ENCODE measurements at places on chromosomes 2 and 18.
A peak's percentile ranks its signal among the peaks of the same experiment; 100 is the strongest.

- DNase-seq, result no peak
These were observed 32.4 kb upstream of the EML4 start for GRCh38 chr2:42136782-42137124.

- DNase-seq, result no peak
These were observed 422.9 kb upstream of the TRIB2 start for GRCh38 chr2:12293874-12294273.

GRCh38 chr2:17800693-17801458 lies 15.4 kb upstream of the MSGN1 start:
- DNase-seq, result no peak

GRCh38 chr2:120204022-120204405 lies 19.2 kb downstream of the TMEM185B start:
- DNase-seq, result no peak

- no peak for DNase-seq
These were observed 678.0 kb downstream of the ARHGAP15 start for GRCh38 chr2:143807192-143807591.

DNA sequence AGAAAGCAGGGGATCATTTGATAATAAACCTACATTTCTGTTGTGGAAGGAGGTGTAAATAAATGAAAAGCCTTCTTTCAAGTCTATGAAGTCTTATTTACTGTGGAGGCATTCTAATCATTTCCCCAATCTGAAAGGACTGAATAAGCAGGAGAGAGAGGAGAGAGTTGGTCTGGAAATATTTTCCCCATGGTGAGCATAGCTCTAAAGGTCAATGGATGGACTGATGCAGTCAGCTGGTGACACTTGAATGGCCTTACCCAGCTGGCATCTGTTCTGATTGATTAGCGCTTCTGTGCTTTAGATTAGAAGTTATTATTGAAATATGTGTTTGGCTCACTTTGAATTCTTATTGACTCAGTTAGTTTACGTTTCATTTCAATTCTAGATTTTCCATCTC lies 122.7 kb downstream of the PARD3B start:
- DNase-seq, result no peak

GRCh38 chr2:20617081-20617575 lies 33.8 kb downstream of the HS1BP3 start:
- peak; percentile 79 for DNase-seq

GRCh38 chr18:45328811-45329210 lies 286.5 kb upstream of the SLC14A2 start:
- DNase-seq, result no peak

- no peak for DNase-seq
These were observed 4.3 kb upstream of the SNTG2 start for GRCh38 chr2:946073-946948.

- no peak for DNase-seq
These were observed 20.5 kb downstream of the TMEM18 start for GRCh38 chr2:656676-657075.

GRCh38 chr2:68238955-68239822 lies 13.1 kb downstream of the PPP3R1 start:
- no peak for DNase-seq

DNA sequence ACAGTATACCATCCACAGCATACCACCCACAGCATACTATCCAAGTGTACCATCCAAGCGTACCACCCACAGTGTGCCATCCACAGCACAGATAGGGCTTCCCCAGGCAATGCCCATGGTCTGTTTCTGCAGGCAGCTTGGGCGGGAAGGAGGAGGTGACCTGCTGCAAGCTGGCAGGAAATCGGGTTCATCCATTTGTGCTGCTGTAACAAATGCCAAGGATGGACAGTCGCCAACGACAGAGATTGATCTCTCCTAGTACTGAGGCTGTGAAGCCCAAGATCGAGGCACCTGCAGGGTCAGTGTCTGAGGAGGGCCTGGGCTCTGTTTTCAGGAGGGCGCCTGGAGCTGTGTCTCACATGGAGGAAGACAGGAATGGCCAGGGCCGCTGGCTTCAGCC lies 93.6 kb upstream of the SNTG2 start:
- no peak for DNase-seq

- no peak for DNase-seq
These were observed 94.4 kb upstream of the RND3 start for GRCh38 chr2:150581717-150582472.

- DNase-seq, result no peak
These were observed 209.5 kb downstream of the PIK3C3 start for GRCh38 chr18:42164556-42164955.

- no peak for DNase-seq
These were observed 138.2 kb downstream of the MBD2 start for GRCh38 chr18:54086046-54086802.

GRCh38 chr2:67311536-67311935 lies 85.6 kb upstream of the ETAA1 start:
- no peak for DNase-seq

- no peak for DNase-seq
These were observed 60.0 kb downstream of the ZEB2 start for GRCh38 chr2:144459937-144460336.

GRCh38 chr2:48364100-48364499 lies 165.9 kb upstream of the STON1 start:
- DNase-seq, result no peak

DNA sequence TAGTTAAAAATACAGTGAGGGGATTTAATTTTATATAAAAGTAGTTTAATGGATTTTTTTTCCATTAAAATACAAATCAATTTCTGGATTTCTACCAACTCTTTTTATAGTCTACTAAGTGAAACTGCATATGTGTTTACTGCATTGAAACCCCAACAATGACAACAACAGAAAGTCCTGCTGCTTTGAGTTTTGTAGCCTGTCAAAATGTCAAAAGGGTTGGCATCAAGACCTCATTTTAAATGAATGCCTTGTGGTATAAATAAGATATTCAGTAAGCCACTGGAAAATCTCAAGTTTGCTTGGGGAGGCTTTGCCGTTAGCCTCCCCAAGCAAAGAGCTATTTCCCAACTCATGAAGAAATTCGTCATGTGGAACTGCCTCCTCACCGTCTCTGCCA lies 440.3 kb upstream of the HNMT start:
- DNase-seq, result no peak

DNA sequence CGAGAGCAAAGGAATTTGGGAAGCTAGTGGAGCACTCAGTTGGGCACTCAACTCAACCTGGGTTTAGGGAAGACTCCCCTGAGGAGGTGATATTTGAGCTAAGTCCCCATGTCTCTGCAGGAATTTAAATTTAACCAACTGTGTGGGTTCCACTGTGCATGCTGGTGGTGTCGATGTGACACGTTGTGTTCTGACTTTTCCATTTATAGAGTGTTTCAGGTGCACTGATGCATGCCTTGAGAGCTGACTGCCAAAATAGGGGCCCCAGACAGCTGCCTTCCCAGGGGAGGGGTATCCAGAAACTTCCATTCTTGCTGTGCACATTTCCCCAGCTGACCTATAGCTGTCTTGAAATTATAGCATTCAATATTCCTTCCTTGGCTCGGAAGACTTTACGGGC lies 63.7 kb upstream of the BCL2L11 start:
- no peak for DNase-seq
